ENCODE measurements at places on chromosomes 3 and 15.

DNA sequence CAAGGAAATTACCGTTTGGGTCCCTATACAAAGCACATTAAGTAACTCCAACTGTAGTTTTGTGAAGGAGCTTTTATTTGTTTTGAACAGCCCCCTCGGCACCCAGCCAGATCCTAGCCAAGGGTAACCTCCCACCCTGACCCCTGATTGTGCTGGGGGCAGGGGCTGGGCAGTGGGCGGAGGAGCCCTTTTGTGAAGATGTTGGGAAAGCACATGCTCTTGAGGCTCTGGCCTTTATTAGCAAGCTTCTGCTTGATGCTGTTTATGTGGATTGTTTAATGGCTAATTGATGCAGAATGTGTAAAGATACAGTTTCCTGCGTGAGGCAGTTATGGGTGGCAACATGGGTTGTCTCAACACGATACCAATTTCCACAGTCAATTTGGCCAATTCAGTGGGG, 136.5 kb downstream of the MAP2K5 start:
- no peak for DNase-seq

DNA sequence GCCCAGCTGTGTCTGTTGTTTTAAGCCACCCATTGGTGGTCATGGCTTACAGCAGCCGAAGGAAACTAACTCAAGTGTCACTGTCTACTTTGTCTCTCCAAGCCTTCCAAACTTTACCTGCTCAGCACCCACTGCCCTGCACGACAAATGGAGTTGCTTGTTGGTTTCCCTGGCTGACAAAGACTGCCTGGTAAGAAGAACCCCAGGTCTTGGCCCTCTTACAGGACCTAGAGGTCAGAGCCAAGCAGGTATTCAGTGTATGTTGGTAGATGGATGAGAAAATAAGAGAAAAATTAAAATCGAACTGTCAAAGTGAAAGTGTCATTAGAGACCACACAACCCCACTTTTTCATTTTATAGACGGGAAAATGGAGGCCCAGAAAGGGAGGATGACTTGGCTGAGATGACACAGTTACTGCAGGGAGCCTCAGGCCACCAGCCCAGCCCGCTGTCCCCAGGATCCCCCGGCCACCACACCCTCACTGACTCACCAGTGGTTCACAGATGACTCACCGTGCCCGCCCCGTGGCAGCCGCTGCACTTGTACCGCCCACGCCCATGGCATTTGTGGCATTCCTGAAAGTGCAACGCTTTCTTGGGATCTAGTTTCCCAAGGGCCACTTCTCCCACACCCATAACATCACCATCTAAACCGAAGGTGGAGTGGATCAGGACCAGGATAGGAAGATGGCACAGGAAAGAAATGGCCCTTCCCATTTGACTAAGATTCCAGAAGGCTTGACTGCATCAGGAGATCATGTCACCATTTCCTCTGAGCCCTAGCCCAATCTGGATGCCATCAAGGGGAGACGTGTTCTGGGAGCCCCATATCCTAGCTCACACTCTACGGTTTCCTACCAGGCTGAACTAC, 15.2 kb downstream of the SSUH2 start:
- DNase-seq, result no peak

- DNase-seq, result no peak
Observed at GRCh38 chr15:87631775-87632174, 624.8 kb downstream of the NTRK3 start.

DNA sequence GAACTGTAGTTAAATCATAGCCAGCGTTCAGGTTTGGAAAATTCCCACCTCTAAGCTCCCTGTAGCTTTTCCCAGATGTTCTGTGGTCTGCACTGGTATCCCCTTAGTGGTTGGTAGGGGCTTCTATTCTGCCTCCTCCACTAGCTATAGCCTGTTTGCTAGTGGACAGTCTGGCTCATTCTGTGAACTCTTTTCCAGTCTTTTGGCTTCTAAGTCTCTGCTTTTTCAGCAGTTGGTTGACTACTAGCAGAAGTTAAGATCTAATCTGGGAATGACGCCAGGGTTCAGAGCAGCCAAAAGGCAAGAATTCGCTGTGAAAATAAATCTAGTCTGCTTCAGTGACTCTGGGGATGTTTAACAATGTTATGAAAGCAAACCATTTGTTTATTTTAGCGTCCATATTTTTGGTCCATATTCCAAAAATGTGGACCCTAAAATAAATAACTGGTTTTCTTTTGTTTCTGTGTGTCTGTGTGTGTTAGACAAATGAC, 73.7 kb upstream of the WDR72 start:
- no peak for DNase-seq

DNA sequence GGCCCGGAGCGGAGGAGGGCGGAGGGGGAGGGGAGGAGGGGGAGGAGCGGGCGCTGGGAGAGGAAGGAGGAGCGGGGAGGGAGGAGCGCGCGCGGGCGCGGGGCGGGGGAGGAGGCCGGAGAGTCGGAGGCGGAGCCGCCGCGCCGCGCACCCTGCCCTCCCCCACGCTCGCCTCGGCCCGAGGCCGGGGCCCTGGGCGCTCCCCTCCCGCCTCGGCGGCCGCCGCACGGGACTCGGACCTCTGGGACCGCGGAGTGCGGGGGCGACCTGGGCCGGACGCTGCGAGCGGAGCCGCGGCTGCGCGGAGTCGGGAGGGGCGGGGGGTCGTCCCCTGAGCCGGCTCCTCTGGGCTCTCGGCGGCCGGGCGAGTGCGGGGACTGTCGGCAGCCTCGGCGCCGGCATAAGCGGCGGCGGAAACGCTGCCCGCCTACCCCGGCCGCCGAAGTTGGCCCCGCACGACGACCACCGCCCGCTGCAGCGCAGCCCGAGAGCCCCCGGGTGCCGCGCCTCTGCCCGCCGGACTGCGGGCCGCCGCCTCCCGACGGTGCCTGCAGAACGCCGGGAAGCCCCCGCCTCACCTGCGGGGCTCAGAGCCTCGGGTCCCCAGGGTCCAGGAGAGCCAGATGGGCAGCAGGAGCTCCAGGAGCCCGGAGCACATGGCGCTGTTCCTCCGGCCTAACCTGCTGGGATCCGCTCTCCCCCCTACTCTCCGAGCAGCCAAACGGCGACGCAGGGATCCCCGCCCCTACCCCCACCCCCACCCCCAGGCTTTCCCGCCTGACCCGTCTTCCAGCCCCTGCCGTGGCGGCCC, 406 bp upstream of the GABRB3 start:
- no peak for DNase-seq

GRCh38 chr3:60743631-60744164, 507.6 kb downstream of the FHIT start:
- DNase-seq, result no peak

GRCh38 chr3:124456506-124456905, 273.7 kb upstream of the UMPS start:
- no peak for DNase-seq

- DNase-seq, result no peak
Observed at GRCh38 chr3:142976621-142977398, 13.3 kb upstream of the PAQR9 start.

DNA sequence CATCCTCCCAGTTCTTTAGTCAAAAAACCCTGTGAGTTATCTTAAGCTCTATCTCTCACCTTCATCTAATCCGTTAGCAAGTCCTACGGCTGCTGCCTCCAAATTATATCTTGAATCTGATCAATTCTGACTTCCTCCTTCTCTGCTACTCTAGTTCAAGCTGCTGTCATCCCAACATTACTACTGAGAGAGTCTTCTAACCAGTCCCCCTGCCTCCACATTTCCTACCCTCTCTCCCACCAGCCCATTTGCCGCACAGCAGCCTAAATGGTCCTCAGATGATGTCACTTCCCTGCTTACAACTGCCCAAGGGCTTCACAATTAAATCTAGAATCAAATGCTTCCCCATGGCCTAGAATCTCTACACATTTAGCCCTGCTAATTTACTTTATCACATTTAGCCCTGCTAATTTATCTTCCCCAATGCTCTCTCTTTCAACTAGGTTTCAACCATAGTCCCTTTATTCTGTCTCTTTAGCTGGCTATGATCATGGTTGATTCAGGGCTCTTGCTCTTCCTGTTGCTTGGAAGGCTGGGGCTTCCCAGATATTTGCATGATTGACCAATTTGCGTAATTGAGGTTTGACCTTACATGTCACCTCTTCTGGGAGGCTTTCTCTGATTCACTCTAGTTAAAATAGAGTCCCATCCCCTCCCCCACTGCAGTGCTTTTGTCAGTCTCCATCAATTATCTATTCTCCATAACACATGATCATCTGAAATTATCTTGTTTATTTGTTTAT, 11.0 kb upstream of the ARL14 start:
- DNase-seq, result no peak

- no peak for DNase-seq
Observed at GRCh38 chr15:20280933-20281463, 260.6 kb downstream of the GOLGA6L6 start.

- no peak for DNase-seq
Observed at GRCh38 chr15:60535265-60535664, 56.3 kb upstream of the ICE2 start.

DNA sequence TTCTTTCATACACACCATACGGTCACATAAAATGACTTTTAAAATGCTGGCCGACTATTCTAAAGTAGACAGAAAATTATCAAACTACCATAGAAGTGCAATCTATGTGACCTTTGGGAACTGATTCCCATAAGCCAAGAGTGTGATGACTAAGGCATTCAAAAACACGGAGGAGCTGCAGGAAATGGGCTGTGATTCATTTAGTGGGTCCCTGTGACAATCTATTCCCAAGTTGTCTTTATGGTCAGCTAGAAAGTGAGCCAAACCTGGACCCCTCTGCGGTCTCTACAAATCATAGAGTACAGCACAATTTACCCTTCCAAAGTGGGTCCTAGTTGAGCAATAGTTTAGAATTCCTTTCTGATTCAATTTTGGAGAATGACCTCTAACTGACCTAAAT, 251.5 kb upstream of the CBLB start:
- no peak for DNase-seq

DNA sequence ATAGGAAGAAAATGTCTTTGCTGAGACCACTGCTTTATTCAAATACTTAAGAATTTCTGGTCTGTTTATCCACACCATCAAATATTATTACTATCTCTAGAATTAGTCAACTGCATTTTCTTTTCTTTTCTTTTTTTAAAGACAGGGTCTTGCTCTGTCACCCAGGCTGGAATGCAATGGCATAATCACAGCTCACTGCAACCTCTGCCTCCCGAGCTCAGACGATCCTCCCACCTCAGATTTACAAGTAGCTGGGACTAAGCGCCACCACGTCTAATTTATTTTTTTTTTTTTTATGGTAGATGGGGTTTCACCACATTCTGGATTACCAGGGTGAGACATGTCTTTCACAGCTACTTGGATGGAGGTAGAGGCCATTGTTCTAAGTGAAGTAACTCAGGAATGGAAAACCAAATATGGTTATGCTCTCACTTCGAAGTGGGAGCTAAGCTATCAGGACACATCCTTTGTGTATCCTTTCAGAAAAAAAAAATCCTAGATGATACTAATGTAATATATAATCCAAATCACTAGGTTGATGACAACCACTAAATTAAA, 52.8 kb downstream of the STAG1 start:
- no peak for DNase-seq

DNA sequence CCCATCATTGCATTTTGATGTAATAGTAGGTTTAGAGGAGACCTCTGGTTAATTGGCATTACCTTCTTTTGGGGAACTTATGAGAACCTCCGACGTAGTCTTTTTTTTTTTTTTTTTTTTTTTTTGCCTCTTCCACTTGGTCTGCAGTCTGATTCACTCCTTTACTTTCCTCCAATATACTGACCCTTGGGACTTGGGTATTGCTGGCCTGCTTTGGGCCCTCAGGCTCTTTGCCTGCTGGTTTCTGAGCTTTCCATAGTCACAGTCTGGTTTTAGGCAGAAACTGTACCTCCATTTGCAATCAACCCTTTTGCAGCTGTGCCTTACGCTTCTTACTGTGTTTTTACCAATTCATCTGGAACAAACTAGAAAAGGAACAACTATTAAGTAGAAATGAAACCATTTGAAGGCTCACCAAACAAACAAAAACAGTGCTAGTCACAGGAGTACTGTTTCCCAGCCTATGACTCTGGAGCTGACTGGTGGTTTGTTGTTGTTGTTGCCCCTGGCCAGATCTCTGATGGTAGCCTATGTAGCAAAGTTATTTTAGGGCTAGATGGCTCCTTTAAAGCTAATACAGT, 272.8 kb downstream of the BBX start:
- no peak for DNase-seq

DNA sequence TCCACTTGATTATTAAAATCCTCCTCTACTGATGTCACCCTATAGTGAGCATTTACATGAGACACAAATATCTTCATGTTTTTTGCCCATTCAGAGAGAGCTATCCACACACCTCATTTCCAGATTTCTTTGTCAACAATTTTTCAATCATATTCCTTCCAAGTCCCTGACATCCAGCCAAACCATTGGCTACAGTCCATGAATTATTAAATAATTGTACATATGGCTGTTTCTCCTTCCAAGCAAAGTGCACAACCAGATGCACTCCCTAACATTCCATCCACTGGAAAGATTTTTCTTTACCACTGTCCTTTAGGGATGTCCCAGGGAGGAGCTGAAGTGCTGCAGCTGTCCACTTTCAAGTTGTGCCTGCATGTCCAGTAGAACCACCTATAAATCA, 328.0 kb upstream of the MDFIC2 start:
- DNase-seq, result no peak

DNA sequence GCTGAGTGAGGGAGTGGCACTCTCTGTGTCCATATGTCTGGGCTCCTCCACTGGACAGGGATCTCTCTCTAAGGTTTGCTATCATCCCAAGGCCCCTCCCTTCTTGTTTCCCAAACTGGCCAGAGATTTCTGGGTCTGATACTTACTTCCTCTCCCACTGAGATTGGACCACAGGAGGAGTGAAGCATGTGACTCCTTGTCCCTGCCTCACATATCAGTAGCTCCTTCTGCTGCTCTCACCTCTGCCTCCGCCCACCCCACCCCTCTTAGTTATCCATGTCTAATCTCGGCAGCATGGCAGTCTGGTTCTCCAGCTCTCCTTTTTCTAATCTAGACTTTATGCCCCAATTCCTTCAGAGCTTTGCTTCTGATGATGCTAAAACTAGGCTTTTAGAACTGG, 223.1 kb downstream of the RPLP1 start:
- no peak for DNase-seq

- no peak for DNase-seq
Observed at GRCh38 chr3:39445927-39446326, 21.6 kb upstream of the MOBP start.

- DNase-seq, result no peak
Observed at GRCh38 chr3:119600732-119601131, 3.0 kb downstream of the PLA1A start.

DNA sequence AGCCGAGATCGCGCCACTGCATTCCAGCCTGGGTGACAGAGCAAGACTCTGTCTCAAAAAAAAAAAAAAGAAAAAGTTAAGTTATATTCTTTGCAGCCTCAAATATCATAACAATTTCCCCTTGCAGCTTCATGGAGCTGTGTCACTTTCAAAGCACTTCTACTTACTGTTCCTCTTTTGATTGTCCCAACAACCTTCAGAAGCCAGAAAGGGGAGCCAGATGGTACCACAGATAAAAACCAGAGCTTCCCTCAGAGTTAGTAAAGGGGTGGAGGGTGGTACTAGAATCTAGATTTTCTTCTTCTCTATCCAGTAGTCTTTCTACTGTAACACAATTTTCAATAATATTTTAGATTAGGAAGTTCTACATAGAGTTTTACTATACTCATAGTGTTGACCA, 188.8 kb downstream of the TAFA4 start:
- no peak for DNase-seq
